ENCODE measurements at places on chromosomes 11 and 22.

- no peak for DNase-seq
These were observed 339.8 kb upstream of the NARS2 start for GRCh38 chr11:78914503-78914902.

GRCh38 chr11:22828373-22828772, 1.2 kb downstream of the SVIP start:
- no peak for DNase-seq

DNA sequence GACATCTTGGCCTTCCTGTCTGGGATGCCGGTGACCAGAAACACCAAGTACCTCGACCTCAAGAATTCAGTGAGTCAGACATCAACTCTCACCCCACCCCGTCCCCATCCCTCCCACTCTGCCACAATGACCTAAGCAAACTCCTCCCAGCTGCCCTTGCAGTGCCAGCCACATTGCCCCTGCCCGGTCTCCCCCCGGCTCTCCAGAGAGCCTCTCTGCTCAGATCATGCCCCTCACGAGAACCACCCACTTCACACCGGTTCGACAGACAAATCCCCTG, 23.6 kb upstream of the MYRF start:
- DNase-seq = no peak

DNA sequence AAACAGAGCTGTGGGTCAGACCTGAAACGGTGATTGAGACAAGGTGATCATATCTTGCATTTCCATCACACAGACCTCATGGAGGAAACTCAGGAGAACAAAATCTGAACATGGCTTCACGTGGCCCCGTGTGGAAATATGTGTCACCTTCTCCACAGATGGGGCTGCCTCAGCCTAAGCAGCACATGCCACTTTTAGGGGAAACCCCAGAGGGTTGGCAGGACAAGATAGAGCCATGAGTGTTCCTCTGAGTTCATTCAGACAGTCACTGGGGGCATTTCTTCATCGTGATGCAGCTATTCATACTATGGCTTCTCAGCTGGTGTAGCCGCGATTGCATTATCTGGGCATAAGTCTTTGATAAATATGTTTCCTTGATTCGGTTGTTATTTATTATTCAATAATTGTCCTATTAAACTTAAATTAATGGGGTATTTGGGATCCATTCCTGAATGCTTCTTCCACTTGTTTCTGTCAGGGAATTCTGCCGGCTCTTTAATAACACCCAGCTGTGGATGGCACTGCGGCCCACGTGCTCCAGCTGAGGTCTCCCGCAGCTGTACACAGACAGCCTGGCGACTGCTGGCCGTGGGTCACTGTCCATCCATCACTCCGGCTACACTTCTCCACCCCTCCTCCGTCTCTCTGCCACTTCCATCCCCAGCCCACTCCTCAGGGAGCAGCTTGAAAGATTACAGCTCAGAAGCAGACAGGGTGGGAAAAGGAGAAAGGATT, 485.1 kb downstream of the OPCML start:
- DNase-seq = no peak

DNA sequence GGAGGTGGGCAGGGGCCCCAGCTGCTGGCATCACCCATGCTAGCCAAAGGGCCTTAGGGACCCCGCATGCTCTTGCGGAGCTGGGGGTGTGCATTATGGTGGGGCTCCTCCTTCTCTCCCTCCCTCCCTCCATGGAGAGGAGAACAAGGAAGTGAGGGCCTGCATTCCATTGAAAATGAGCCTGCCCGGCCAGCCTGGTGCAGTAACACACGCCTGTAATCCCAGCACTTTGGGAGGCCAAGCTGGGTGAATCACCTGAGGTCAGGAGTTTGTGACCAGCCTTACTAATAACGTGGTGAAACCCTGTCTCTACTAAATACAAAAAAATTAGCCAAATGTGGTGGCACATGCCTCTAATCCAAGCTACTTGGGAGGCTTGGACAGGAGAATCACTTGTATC, 22.4 kb downstream of the SNAP29 start:
- no peak for DNase-seq

GRCh38 chr11:47854667-47855066, 6.5 kb upstream of the NUP160 start:
- no peak for DNase-seq

DNA sequence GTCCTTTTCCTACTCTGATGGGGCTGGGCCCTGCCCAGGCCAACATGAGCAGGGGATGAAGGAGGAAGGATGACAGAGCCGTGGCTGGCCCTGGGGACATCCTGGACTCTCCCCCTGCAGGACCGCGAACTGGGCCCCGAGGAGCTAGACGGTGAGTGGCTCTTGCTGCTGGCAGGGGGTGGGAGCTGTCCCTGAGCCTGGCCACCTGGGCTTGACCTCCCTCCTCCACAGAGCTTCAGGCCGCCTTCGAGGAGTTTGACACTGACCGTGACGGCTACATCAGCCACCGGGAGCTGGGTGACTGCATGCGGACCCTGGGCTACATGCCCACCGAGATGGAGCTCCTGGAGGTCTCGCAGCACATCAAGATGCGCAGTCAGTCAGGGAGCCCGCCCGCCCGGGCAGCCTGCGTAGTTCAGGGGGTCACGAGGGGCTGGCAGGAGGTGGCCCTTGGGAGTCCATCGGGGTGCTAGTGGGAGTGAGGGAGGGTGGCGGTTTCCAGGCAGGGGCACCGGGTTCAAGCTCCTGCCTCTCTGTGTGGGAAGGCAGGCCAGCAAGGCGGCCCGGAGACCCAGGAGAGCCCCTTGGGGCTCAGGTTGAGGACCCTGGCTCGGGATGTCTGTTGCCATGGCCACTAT, 1.0 kb downstream of the CABP4 start:
- no peak for DNase-seq

DNA sequence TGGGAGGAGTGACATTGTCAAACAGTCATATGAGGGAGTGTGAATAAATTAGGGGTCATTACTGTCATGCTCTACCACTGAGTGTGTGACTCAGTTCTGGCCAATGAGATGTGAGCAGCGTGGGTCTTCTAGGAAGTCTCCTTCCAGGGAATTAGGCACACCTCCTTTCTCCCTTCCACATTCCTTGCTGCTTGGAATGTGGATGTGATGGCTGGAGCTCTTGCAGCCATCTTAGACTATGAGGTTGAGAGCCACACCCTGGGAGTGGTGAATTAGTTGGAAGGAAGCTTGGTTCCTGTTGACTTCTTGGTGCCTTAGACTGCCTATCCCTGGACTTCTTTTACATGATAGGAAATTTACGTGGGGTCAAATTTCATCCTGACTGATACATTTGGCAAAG, 36.5 kb upstream of the SMIM38 start:
- DNase-seq = no peak

- no peak for DNase-seq
These were observed 48.9 kb upstream of the TBCEL start for GRCh38 chr11:120974965-120975364.

DNA sequence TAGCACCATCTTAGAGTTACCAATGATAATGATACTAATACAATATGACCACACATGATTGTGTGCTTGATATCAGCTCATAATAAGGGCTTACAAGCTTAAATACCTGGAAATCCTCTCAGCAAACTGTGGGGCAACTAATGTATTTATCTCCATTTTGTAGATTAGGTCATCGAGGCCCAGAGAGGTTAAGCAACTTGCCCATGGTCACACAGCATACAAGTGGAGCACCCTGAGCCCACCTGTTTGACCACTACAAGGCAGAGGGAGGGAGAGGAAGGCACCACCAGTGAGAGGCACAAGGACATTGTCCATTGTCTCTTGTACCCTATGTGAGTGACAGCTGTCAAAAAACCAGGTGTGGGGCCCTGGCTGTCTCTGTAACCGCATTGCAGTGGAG, 123.7 kb downstream of the MIAT start:
- DNase-seq = no peak

DNA sequence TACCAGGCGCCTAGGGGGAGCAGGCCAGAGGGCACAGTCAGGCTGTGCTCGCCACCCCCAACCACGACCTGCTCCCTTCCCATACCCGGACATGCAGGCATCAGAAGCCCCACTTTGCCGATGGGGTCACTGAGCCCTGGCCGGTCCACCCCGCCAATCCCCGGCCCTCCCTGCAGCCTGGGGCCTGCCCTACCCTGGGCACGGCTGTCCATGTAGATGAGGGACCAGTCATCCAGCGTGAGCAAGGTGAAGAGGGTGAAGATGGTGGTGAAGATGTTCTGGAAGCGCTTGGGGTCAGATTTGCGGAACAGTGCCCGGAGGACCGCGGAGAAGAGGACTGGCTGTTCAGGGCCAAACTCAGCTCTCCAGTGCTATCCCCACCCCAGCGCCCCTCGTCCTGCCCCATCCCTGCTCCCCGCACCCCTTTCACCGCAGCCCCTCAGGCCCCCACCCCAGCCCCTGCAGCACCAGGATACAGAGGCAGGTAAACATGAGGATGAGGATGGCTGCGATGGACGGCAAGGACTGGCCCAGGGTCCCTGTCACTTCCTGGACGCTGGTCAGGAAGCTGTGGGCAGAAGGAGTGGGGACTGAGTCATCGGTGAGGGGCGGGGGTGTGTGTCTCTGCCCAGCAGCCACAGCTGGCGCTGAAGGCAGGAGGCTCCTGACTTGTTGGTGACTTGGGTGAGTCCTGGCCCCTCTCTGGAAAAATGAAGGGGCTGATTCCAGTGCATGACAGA, 5.5 kb downstream of the CATSPER1 start:
- DNase-seq = peak; percentile 39

DNA sequence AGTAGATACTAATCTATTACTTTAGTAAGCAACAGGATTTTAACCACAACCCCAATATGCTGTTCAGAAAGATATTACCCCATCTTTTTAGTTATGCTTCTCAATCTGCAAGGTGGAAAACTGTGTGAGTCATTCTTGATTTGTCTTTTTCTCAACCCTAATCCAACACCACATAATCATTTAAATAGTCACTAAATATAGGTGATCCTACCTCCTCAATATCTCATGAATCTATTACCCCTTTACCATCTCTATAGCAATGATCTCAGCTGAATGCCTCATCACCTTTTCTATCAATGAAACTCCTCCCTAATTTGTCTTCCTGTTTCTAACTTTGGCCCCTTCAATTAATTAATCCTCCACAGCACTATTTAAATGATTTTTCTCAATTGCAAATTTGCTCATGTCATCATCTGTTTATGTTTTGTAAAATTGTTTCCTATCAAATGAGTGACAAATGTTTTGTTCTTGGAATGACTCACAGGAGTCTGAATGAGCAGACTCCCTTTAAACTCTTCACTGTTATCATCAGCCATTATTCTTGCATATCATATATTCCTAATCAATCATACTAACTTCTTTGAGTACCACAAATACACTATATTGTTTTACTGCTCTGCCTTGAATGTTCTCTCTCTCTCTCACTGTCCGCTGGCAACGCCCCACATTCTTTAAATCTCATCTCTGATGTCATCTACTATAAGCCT, 26.1 kb downstream of the SNX19 start:
- no peak for DNase-seq

- no peak for DNase-seq
These were observed 13.6 kb downstream of the KRTAP5-5 start for GRCh38 chr11:1643146-1643690.

DNA sequence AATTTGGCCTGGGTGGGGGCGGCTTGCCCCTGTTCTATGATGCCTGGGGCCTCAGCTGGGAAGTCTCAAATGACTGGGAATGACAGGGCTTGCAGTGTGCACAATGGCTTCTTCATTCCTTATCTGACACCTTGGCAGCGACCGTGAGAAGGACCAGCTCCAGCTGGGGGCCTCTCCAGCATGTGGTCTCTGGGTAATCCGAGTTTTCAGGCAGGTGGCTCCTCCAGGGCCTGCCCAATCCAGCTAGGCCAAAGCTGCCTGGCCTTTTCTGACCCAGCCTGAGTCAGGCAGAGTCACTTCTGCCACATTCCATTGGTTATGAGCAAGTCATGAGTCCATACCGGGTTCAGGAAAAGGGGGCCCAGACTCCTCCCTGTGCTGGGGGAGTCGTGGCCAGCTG, 646.0 kb downstream of the OPCML start:
- no peak for DNase-seq
